ENCODE measurements at places on chromosomes 5 and 9. TPM values are rescaled to one million over a fixed set of nuclear protein-coding genes. Genes with fewer than 3 reads are reported as not detected.

The PCDHB5 gene
- 1.3 TPM for polyA plus RNA-seq

The WHRN gene
- polyA plus RNA-seq: 7.8 TPM

The CD180 gene
- 0.11 TPM for polyA plus RNA-seq

The RAPGEF6 gene
- polyA plus RNA-seq: 2.7 TPM

The SLIT3 gene
- 32.9 TPM for polyA plus RNA-seq

The BAAT gene
- 0.11 TPM for polyA plus RNA-seq

The PCDHGC4 gene
- polyA plus RNA-seq: 1.3 TPM

The STKLD1 gene
- polyA plus RNA-seq: 1.3 TPM

The TMEM174 gene
- not detected for polyA plus RNA-seq

The OMD gene
- polyA plus RNA-seq: 11.7 TPM

The CDKN2B-AS1 gene
- 0.09 TPM for polyA plus RNA-seq

The KIF27 gene
- polyA plus RNA-seq: 0.75 TPM

The TEX48 gene
- not detected for polyA plus RNA-seq

The CARD19 gene
- 30.3 TPM for polyA plus RNA-seq

The TLE1 gene
- 14.8 TPM for polyA plus RNA-seq
